ENCODE measurements at places on chromosomes 5 and 9. TPM values are rescaled to one million over a fixed set of nuclear protein-coding genes. Genes with fewer than 3 reads are reported as not detected.

Gene N4BP3
- total RNA-seq, result 2.1 TPM

Gene TMEM245
- total RNA-seq, result 76.7 TPM

Gene PCDH1
- total RNA-seq, result not detected

Gene MCIDAS
- total RNA-seq, result not detected

Gene SCGB3A2
- total RNA-seq, result not detected

Gene ARSB
- 5.3 TPM for total RNA-seq

Gene SMIM27
- 25.7 TPM for total RNA-seq

Gene PAEP
- total RNA-seq, result not detected

Gene PLAC8L1
- total RNA-seq, result 1.1 TPM

Gene TNFSF8
- total RNA-seq, result 19.4 TPM

Gene C5orf52
- not detected for total RNA-seq

Gene WNT8A
- total RNA-seq, result not detected

Gene PCDH12
- total RNA-seq, result 1.5 TPM

Gene MARCHF11
- not detected for total RNA-seq

DNA sequence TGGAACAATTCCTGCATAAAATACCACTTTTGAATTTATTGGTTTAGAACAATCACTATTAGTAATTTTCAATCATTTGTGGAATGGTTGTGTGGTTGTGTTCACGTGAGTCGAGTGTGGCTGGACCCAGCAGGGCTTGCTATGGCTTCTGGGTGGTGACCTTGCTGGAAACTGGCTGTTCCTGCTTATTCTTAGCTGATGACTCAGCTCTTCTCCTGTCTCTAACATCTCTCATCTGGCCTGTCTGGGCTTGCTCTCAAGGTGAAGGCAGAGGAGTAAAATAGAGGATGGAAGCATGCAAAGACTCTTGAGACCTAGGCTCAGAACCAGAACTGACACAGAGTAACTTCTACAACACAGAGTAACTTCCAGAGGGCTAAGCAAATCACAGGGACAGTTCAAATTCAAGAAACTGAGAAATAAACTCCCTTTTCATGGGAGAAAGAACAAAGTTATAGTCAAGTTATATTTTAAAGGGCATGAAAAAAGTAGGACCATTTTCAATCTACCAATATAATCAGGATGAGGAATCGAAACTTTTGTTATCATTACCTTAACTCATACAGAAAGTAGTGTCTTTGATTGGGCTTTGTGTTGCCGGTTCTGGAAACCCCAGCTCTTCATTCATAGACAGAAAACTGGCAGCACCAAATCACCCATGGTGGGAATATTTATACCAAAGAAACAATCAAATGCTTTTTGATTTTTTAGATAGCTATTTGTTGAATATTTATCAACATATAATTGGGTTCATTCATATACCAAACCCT lies 665.1 kb downstream of the CDH18 start:
- no peak for DNase-seq

GRCh38 chr9:125949703-125950460 lies 202.7 kb downstream of the PBX3 start:
- no peak for DNase-seq

- no peak for DNase-seq
Observed at GRCh38 chr9:34592895-34593601, 3.5 kb upstream of the CNTFR start.

- no peak for DNase-seq
Observed at GRCh38 chr5:61916621-61917620, 389.1 kb upstream of the KIF2A start.

DNA sequence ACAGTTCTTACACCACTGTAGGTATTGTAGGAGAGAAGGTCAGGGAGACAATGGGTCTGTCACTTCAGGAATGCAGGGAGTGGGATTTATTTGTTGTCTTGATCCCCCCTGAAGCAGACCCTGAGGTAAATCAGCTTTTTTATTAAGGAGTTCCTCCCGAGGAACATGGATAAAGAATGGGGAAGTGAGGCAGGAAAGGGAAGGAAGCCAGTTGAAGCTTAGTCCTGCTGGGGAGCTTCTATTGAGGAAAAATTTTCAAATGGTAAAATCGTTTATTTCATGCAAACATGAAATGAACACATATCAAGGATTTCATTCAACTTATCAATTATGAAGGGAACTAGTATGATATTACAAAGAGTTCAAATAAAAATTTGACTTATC lies 318.6 kb upstream of the PIK3R1 start:
- DNase-seq, result no peak

DNA sequence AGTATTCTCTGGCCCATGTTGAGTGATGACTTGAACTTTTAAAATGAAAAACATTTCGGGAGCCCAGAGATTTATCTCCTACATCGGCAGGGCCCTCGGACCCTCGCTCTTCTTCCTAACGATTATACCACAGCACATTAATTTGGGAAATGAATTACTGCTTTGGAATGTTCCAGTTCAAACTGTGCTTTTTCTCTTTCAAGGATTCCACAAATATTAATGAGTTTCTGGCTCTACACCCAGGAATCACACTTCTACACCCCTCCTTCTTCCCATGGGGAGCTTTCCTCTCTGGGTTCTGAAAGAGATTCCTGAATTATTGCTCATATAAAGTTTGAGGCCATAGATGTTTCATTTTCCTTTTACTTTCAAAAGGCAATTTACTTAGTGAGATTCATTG lies 41.2 kb downstream of the NSG2 start:
- no peak for DNase-seq

DNA sequence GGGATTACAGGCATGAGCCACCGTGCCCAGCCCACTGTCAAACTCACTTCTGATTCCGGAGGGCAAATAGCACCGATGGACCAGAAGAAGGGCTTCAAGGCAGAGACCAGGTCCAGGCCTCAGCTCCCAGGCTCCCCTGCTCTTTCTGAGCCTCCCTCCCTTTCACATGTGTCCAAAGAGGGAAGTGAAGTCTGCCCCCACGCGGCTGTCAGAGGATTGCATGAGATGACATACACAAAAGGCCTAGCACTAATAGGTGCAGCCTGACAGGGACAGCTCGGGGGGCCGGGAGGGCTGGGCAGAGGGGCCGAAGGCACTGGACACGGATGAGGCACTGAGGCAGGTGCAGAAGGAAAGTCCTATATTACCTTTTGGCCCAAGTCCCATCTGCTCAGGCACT lies 16.1 kb downstream of the FBP1 start:
- no peak for DNase-seq

- DNase-seq, result no peak
Observed at GRCh38 chr5:74169701-74170100, 470.8 kb downstream of the ENC1 start.

GRCh38 chr9:94692601-94693000 lies 33.9 kb upstream of the AOPEP start:
- no peak for DNase-seq

GRCh38 chr5:136453986-136454758 lies 88.8 kb upstream of the TRPC7 start:
- DNase-seq, result no peak

DNA sequence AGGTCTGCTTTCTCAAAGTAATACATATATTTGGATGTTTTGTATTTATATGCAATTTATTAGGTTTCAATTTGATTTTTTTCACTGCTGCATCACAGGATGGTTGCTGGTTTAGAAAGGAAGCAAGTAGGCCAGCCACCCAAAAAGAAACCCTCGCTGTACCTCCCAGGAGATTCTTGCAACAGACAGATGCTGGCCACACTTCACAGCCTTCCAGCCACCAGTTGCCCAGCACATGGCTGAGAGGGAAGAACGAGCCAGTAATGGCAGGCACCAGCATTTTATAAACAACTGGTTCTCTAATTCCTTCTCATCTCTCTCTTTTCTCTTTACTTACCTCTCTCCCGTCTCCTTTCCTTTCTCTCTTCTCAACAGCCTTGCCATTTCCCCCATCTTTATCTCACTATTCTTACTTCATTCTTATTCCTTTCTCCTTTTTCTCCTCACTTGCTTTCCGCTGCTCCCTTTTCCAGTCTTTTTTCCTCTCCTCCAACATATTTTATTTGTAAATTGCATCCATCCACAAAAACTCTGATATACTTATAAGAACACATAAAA lies 38.9 kb downstream of the EFNA5 start:
- DNase-seq, result no peak

DNA sequence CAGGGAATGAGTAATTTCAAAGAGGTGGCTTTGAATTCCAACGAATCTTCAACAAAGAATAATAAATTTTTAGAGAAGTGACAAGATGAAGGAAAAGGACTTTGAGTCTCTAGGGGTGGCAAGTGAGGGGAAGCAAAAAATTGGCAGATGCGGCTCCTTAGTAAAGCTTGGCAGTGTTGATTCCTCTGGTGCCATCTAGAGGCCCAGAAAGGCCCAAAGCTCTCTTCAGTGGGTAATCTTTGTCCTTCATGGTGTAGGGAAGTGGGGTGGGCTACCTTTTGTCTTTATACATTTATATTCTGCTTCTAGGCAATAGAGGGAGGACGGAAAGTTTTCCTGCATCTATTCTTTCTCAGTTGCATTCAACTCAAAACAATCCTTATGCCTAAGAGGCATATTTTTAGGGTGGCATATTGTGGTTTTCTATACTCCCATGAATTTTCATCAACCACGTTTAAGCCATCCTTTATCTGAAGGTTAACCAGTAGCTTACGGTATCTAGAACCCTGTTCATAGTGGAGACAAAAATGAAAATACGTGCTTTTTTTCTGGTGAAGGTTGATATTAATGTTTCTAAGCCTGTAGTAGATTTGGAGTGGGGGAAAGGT lies 17.5 kb upstream of the ROPN1L start:
- peak; percentile 29 for DNase-seq

- DNase-seq, result no peak
Observed at GRCh38 chr9:88342246-88342645, 46.0 kb upstream of the SPIN1 start.

- no peak for DNase-seq
Observed at GRCh38 chr9:127578952-127579853, 32.9 kb upstream of the STXBP1 start.

GRCh38 chr9:93941493-93941892 lies 13.7 kb downstream of the BARX1 start:
- no peak for DNase-seq

DNA sequence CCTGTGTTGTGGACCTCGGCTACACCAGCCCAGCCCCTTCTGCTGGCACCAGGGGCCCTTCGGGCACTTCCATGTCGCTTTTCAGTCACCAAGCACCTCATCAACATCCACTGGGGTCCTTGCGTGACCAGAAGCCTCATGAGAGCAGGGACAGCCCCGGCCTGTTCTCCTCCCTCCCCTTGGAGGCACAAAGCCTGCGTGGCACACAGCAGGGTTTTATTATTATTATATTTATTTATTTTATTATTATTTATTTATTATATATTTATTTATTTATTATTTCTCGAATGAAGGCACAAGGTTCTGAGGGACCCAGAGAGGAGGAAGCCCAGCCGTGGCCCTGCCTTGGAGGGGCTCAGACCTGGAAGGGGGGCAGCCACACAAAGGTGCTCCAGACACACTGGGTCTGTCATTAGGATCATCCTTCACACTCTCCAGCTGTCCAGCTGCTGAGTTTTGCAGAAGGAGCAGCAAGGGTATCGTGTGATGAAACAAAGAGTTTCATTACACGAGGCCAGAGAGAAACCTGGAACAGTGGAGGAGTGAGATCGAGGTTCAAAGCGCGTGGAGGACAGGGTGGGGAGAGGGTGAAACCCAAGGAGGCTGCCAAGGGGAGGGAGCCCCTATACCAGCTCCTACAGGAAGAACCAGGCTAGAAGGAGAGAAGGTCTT lies 5.2 kb downstream of the VAV2 start:
- no peak for DNase-seq

DNA sequence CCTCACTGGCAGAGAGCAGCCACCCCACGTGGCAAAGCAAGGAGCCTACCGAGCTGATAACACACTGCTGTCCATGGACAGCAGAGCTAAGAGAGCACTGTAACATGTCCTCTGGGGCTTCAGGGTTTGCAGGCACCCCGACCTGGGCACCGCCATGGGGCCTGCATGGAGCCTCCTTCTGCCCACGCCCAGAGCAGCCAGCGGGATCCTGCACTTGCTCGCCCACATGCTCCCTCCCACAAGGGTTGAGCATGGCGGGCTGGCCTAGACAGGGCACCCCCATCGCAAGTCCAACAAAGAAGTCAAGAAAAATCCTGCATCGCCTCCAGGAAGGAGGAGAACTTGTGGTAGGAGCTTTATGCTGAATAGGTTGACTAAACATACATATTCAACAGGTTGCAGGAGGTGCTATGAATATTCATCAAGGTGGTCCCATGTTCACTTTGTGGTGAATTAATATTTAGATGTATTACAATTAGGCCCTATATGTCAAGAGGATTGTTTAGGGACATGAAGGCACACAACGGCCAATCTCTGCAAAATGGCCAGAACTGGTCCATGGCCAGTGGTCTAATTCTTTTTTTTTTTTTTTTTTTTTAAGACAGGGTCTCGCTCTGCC lies 3.8 kb upstream of the MIGA2 start:
- DNase-seq, result no peak

DNA sequence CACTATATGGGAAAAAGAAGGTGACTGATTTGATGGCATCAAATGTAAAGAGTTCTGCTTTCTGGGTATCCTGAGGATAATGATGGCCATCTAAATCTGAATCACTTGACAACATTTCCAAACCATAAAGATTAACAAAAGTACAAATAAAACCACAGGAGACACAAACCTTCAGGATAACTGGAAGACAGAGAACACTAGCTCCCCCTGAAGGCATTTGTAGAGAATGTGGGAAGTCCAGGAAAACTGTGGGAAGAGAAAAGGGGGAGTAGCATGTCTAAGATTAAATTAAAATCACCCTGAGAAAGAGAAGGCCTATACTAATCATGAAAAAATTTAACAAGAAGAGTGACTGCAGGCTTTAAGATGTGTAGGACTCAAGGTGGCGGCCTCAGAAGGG lies 116.2 kb downstream of the PRELID2 start:
- DNase-seq, result no peak

GRCh38 chr5:86861512-86861911 lies 243.8 kb downstream of the COX7C start:
- DNase-seq, result no peak

- DNase-seq, result no peak
Observed at GRCh38 chr5:112356178-112356956, 62.7 kb downstream of the EPB41L4A start.

- no peak for DNase-seq
Observed at GRCh38 chr9:124493794-124494479, 13.3 kb downstream of the NR5A1 start.

- no peak for DNase-seq
Observed at GRCh38 chr9:99129091-99129490, 24.2 kb downstream of the TGFBR1 start.

DNA sequence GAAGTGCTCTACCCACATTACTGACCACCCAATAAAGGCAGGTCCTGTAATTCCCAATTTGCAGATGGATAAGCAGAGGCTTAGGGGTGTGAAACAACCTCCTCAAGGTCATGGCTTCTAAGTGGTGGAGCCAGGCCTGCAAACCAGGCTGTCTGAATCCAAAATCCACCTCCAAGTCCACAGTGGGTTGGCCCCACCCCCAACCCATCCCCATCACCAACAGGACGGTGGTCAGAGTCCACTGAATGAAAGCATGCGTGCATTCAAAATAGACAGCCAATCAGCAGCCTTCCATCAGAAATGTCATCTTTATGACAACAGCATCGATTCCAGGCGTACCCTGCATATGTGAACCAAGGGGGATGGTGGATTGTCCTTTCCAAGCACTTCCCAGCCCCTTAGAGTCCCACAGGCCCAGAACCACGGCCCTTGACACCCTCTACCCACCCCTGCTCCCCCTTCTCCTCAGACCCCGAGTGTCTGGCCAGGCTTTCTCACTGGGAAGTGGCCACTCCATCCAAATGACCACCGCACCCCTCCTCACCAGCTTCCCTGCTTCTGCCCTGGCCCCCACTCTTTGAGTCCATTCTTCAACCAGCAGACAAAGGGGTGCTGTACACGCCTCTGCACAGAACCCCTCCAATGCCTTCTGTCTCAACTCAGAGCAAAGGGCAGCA lies 133.1 kb downstream of the KCNIP1 start:
- no peak for DNase-seq
